ENCODE measurements at places on chromosomes 4 and X. TPM values are rescaled to one million over a fixed set of nuclear protein-coding genes. Genes with fewer than 3 reads are reported as not detected.

The CDKL2 gene
- 4.7 TPM for total RNA-seq

- DNase-seq = no peak
Observed at GRCh38 chr4:68810919-68811318, 4.9 kb upstream of the UGT2B10 start.

- no peak for DNase-seq
Observed at GRCh38 chrX:123157586-123157985, 26.5 kb upstream of the GRIA3 start.

The LANCL3 gene
- total RNA-seq = 0.95 TPM

The ALAS2 gene
- total RNA-seq = not detected

DNA sequence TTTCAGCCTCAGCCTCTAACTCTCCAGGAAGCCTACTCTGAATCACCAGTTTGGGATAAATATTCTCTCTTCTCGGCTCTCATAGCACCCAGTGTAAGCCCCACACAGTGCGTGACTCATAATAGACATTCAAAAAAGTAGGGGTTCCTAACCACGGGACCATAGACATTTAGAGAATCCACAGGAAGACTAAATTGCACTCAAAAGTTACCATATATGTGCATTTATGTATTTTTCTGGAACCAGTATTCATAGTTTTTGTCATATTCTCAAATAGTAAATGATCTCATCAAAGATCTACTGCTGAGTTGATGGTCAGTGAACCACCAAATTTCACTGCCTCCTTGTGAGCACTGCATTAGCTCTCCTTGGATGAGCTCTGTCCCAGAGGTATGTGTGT lies 625.7 kb downstream of the SMARCA1 start:
- DNase-seq = no peak

- no peak for DNase-seq
Observed at GRCh38 chrX:146481735-146482134, 327.8 kb upstream of the CXorf51B start.

- no peak for DNase-seq
Observed at GRCh38 chr4:26803211-26803861, 57.3 kb upstream of the STIM2 start.

- DNase-seq = no peak
Observed at GRCh38 chr4:88757776-88758175, 60.1 kb upstream of the NAP1L5 start.

GRCh38 chrX:136262243-136262642 lies 11.0 kb upstream of the MAP7D3 start:
- DNase-seq = no peak
